ENCODE measurements at places on chromosomes 3 and 15. TPM values are rescaled to one million over a fixed set of nuclear protein-coding genes. Genes with fewer than 3 reads are reported as not detected.

MYD88 gene
- 18.8 TPM for polyA plus RNA-seq

KLF15 gene
- 0.42 TPM for polyA plus RNA-seq

LRRC3B gene
- polyA plus RNA-seq: 12.4 TPM

GRCh38 chr15:66821307-66821706 lies 119.3 kb downstream of the SMAD6 start:
- DNase-seq: no peak

DNA sequence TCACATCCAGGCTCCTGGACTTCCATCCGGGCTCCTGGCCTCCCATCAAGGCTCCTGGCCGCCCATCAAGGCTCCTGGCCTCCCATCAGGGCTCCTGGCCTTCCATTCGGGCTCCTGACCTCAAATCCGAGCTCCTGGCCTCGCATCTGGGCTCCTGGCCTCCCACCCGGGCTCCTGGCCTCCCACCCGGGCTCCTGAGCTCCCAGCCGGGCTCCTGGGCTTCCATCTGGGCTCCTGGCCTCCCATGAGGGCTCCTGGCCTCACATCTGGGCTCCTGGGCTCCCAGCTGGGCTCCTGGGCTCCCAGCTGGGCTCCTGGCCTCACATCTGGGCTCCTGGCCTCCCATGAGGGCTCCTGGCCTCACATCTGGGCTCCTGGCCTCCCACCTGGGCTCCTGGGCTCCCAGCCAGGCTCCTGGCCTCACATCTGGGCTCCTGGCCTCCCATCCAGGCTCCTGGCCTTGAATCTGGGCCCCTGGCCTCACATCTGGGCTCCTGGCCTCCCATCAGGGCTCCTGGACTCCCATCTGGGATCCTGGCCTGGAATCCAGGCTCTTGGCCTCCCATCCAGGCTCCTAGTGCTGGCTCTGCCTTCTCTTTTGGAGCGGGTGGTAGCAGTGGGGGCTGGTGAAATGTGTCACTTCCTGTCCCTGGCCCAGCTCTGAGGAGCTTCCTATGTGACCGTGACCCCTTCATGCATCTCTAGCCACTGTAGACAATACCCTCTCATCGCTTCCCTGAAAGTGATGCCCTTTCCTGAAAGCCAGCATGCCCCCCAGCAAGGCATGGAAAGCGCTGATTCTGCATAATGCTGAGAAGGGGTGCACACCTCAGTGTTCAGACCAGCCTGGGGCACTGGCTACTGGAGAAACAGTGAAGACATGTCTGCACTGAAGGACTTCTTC lies 62.7 kb upstream of the BLM start:
- no peak for DNase-seq

- DNase-seq: no peak
These were observed 301.8 kb upstream of the PDZRN3 start for GRCh38 chr3:73926360-73927202.

GRCh38 chr3:144164352-144164751 lies 192.7 kb downstream of the DIPK2A start:
- no peak for DNase-seq

GRCh38 chr3:169389211-169389924 lies 274.1 kb downstream of the MECOM start:
- DNase-seq: no peak

GRCh38 chr3:13132281-13132680 lies 59.1 kb upstream of the IQSEC1 start:
- DNase-seq: no peak

DNA sequence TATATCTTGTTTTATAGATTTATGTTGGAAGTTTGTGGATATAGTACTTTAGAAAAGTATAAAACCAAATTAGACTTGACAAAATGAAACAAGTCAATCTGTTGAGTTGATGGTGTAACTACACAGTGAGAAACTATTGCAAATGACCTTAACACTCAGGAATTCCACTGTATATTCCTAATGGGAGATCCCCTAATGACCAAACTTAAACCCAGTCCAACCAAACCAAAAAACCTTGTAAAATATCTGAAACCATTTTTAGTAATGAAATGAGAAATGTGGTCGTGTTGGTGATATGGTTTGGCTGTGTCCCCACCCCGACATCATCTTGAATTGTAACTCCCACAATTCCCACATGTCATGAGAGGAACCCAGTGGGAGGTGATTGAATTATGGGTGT lies 31.9 kb upstream of the ATP13A3 start:
- DNase-seq: no peak

DNA sequence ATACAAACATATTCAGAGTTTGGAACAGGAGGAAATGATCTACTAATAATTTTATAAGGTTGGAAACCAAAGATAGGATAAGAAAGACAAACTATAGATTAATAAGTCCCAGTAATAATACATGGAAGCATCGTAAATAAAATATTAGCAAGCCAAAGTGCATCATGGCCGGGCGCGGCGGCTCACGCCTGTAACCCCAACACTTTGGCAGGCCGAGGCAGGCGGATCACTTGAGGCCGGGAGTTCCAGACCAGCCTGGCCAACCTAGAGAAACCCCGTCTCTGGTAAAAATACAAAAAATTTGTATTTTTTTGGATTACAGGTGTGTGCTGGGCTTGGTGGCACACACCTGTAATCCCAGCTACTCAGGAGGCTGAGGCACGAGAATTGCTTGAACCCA lies 14.9 kb downstream of the MUC4 start:
- DNase-seq: no peak

DNA sequence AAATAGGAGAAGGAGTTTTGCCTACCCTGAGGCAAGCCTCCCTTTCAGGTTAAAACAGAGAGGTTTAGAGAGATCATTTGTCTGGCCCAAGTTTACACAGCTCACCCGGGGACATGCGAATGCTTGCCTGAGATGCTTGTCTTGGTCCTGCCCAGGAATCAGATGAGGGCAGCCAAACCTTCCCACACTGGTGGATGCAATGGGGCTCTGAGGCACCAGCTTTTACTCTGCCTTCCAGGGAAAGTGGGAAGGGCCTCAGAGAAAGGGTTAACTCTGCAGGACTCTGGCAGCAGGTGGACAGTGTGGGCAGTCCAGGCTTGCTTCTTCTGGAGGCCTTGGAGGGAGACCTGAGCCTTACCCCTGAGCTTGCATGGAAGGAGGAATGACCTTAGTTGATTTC lies 90.0 kb downstream of the LRRK1 start:
- no peak for DNase-seq

GRCh38 chr3:155382396-155383042 lies 89.0 kb upstream of the STRIT1 start:
- no peak for DNase-seq
